Fibroblast of mammary gland (primary cell): ENCODE measurements at places on chromosomes 5 and 9.

DNA sequence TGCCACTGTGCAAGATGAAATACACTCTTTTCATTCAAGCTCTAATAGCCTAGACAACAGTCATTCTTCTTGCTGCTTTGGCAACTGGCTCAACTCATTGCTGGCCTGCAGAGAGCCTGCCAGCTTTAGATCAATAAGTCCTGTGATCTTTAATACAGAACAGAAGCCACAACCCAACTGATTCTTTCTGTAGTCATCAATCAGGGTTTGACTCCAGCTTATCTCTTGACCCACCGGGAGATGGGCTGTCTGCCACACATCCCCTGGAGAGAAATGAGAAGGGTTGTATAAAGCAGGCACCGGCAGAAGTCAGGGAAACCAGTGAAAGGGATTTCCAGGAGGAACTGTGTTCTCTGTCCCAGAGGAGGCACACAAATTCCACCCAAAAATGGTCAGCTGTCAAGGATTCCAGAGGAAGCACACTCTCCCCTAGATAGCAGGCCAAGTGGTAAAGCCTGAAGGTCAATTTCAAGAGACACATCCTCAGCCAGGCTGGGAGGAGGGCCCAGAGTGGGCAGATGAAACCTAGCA is 24.5 kb downstream of the LHFPL2 start:
- DNase-seq = no peak

- DNase-seq = peak; percentile 89
Measured at GRCh38 chr9:70324963-70325362, 66.2 kb downstream of the SMC5 start.

- DNase-seq = peak; percentile 79
Measured at GRCh38 chr5:39891376-39891775, 466.6 kb upstream of the DAB2 start.

DNA sequence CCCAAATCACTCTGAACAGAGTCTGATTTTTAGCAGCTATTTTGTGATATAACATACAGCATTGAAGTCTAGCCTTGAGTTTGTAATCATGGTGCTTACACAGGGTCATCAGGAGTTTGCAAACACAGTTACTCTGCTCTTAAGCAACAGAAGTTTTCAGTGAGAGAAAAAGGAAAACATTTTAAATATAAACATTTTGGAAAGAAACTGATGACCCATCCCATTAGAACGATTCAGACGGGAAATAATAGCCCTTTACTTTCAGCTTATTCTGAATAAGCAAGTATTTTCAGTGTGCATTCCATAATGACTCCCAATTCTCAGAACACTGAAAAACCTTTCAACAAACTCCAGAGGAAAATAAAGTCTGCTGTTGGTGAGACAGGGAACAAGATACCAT is 46.7 kb upstream of the TMC1 start:
- DNase-seq = no peak

- no peak for DNase-seq
Measured at GRCh38 chr5:161167016-161167767, 315.2 kb upstream of the ATP10B start.

DNA sequence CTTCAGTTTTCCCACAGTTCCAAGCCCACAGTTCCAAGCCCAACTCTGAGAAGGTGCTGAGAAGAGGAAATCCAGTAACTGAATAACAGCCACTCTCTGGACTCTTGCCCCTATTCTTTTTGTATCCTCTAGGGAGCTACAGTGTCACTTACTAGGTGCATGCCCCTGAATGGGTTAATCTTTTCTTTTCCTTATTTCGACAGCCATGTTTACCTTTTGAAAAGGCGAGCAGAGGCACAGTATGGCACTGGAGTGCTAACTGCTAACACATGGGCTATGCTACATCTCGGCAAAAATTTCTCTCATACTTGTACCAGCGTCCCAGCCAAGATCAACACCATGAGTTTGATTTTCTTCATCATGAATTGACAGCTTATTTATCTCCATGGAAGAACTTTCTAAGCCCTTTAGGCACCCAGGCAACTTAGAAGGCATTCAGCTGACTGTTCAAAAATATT is 222.6 kb downstream of the EBF1 start:
- DNase-seq = no peak

DNA sequence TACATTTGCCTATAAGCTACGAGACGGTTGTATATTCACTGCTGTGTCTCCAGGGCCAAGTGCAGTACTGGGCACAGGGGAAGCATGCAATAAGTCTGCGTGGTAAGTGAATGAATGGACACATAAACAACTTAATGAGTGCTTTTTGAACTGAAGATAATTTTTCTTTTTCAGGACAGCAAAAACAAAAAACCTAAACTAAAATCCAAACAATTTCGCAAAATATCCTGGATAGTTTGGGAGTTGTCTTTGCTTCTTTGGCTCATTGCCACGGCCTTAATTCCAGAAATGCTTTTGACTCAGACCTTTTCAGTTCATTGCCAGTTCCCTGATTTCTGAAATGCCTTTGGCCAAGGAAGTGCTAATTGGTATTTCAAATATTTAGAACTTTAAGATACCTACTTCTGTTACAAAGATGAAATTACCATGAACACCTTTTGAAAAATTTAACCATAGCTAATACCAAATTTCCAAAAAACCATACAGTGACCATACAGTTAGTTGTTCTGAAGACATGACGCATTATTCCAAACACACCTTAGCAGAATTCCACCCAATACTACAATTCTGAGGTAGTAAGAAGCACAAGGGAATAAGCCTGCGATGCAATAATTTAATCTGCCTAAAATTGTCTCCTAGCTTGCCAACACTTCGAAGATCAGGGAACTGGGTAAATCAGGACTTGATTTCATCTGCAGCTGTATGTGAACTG is 42.8 kb downstream of the TEK start:
- peak; percentile 49 for DNase-seq

DNA sequence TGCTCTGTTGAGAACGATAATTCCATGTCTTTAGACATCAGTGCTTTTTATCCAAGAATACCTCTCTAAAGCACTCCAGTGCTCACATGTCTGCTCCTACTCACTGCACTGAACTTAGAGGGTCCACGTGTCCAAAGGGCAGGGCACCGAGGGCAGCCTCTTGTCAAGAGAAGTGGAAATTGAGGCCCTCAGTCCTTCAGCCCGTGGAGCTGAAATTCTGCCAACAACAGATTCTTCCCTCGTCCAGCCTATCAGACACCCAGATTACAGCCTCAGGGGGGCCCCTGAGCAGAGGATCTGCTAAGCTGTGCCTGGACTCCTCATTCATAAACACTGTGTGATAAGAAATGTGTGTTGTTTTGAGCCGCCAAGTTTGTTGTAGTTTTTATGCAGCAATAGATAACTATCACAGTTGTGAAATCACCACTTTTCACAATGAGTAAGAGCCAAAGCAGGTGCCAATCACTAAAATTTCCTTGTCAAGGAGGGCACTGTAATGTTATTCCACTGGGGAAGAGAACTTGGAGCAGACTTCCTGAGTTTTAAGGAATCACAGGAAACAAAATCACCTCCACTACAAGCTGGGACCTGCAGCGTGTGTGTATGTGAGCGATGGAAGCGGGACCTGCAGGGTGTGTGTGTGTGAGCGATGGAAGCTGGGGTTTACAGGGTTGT is 58.8 kb upstream of the IGFBPL1 start:
- no peak for DNase-seq

DNA sequence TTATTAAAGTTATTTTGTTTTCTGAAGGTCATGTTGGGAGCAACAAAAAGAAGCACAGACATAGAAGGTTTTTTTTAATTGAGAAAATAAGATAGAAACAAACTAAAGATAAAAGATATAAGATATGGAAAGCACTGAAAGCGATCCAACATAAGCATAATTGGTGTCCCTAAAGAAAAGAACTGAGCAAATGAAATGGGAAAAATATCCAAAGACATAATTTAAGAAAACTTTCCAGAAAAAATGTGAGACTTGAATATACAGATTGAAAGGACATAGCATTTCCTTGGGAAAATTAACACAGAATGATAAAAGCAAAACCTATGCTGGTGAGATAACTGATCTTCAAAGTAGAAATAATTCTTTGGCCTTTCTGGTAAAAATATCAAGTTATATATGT is 289.3 kb downstream of the KIAA0825 start:
- DNase-seq = peak; percentile 12

DNA sequence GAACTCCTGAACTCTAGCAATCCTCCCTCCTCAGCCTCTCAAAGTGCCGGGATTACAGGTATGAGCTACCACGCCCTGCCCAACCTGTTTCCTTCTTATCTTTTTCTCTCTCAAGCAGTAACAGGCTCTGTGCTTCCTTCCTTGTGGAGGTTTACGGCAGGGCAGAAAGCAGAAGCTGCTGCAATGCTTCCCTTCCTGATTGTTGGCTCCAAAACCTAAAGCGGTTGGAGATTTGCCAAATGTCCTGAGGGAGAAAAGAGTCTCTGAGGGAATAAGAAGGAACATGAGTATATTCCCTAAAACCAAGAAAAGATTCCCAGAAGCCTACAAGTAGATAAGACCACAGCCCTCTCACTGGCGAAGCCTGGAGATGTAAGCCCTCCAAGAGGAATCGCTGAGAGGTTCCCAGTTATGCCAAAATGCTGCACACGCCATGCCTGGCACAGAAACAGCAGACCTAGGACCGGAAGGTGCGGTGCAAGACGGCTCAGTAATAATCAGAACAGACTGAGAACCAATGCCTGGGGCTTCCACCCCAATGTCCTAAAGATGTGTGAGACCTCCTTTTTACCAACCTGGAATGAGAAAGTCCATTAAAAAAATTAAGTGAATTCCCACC is 73.2 kb downstream of the APTX start:
- DNase-seq = peak; percentile 35

DNA sequence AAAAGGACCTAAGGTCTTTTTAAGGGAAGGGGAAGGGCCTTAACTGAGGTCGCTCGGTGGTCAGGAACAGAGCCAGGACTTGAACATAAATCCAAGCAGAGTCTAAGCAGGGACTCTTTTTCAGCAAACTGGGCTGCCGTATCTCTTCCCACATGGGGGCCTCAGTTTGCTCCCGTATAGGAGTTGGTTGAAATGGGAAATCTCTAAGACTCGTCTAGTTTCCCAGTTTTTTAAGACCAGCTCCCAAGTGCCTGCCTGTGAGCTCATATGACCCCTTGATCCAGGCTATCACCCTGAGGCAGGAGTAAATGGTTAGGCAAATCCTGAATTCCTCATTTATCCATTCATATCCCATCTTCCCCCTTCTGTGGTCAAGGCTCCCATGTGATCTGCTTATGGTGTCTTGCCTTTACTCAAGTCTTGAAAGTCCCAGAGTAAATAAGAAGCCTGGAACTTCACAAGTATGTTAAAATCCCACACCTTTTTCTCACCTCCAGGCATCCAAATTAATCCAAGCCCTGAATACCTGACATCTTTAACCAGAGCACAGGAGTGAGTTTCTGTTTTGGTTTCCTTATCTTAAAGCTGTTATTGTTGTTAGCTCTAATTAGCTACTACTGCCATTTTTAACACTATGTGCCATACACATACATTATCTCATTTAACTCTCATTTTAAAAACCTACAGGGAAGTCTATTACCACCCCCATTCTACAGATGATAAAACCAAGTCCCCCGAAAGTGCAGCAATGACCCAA is 3.0 kb downstream of the ARSI start:
- peak; percentile 78 for DNase-seq

DNA sequence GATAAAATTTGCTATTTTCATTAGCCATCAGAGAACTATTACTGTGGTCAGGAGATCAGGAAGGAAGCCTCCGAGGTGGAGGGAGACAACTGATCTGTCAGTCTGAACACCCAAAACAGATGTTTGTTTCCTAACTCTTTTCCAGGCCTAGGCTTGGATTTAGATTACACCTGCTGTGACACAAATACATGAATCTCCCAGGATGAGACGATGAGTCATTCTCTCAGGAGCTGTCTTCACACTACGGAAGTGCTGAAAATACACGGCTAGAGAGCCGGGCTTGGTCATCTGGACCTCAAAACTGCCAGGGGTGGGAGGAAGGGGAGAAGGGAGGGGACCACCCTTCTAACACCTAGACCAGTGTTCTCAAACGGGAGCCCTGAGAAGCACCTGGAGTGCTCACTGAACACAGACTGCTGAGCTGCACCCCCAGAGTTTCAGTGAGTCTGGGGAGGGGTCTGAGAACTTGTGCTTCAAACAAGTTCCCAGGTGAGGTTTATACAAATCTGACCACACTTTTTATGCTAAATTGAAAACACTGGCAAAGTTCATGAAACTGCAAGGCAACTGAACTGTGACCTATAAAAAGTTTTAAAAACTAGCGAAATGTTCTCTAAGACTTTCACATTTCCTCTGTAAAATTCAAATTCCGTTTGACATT is 80.3 kb upstream of the EQTN start:
- DNase-seq = peak; percentile 20

GRCh38 chr5:43138512-43138893 is 17.8 kb downstream of the ZNF131 start:
- DNase-seq = no peak

GRCh38 chr9:2209400-2209799 is 194.3 kb downstream of the SMARCA2 start:
- DNase-seq = no peak

GRCh38 chr9:133184971-133185370 is 21.3 kb upstream of the GBGT1 start:
- peak; percentile 70 for DNase-seq

DNA sequence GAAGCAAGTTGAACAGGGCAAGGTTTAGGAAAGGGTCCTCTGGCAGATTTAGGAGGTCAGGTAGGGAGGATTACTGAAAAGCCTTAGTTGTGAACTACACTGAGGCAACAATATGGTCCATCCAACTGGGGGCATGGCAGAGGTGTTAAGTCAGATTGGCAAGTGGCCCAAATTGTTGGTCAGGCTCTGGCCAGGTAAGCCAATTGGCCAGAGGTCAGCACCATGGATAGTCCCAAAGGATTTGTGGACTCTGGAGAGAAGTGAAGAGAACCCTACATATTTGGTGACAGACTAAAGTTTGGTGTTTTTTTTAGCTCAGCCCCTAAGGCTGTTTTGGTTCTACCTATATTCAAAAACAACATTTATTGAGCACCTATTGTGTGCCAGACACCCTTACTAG is 39.1 kb upstream of the RASGRF2 start:
- no peak for DNase-seq

DNA sequence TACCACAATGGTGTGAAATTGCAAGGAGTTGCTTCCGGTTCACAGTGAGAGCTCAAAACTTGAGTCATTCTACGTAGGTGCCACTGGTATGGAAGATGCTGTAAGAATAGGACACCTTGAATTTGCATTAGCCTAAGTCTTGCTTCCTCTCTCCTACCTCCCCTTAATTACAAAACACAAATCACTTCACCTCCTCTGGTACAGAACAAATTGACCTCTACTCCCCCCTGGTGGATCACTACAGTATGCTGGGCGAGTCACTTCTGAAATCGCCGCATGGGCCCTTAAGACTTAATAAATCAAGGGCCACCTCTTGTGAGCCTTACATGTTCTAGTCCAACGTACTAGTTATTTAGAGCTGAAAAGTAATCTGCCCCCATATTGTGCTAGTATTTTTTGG is 145.3 kb upstream of the SMARCA2 start:
- DNase-seq = peak; percentile 12
